ENCODE measurements at places on chromosomes 2 and 18.

GRCh38 chr2:47025969-47026610 lies 110.5 kb upstream of the MCFD2 start:
- no peak for DNase-seq

- no peak for DNase-seq
Measured at GRCh38 chr18:50042611-50043010, 152.3 kb downstream of the MYO5B start.

DNA sequence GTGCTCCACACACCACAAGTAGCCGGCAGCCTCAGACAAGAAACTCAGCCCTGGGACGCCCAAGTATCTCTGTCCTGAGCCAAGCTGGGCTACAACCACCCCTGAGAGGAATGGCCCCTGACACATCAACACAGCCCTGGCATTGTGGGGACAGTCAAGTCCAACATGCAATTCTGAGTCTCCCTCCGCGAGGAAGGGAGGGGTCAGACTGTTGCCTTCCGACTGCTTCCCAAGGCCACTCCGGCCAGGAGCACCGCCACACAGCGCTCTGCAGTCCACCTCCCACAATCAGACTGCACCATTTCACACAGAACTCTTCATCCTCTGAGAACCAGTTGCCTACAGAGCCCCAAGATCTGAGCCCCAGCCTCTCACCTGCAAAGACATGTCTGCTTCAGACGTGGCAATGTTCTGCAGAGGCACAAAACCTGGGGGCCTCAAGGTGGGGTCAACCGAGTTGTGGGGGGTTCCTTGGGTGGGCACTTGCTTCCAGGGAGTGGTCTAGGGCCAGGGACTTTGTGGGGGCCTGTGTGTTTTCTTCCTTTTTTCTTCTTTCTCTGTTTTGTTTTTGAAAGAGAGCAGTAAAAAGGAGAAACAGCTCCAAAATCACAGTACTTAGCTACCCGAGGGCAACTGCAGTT lies 76.7 kb upstream of the SALL3 start:
- DNase-seq: no peak

DNA sequence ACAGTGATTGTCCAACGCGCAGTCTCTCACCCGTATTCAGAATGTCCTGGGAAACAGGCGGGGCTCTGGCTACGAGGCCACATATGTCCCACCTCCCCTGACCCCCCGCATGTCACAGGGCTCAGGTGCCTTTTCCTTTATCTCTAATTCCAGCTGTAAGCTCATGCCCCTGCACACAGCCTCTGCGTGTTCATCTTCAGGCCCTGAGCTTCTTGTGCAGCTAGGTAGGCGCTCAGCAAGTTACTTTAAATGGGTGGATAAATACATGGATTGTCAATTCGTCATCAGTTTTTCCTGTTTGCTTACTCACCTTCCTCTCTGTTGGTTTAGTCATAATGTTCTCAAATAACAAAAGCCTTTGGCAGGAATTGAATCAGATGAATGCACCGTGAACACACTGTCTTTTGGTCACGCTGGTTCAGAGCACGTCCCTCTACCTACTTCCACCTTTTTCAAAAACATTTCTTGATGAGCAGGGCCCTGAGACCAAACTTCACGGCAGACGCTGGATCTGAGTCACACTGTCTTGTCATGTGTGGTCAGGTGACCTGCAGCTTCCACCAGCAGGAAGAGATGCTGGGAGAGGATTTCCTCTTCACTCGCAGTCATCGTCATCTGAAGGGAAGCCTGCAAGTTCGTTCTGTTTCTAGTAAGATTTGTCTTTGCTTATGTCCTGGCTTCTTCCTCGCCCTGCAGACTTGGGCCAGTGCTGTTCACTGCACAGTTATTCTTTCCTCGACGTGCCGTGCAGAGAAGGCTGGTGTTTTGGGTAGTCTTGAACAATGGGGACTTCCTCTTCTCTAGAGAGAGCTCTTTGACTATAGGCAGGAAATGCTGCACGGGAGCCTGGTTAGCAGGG lies 138.1 kb downstream of the PTGR3 start:
- no peak for DNase-seq

- DNase-seq: no peak
Measured at GRCh38 chr18:40464032-40464431, 1491.0 kb upstream of the PIK3C3 start.

GRCh38 chr2:120132190-120132589 lies 91.0 kb downstream of the TMEM185B start:
- DNase-seq: no peak

- no peak for DNase-seq
Measured at GRCh38 chr2:229831805-229832509, 89.9 kb downstream of the TRIP12 start.

- DNase-seq: no peak
Measured at GRCh38 chr18:3262234-3263131, 550 bp downstream of the MYL12B start.

All from cerebellar nuclear complex (tissue), 1 donor.